ENCODE measurements at places on chromosomes 3 and 15.

- DNase-seq: no peak
These were observed 34.3 kb downstream of the IRAK2 start for GRCh38 chr3:10198761-10199649.

GRCh38 chr3:33437556-33438283 lies 2.5 kb downstream of the UBP1 start:
- DNase-seq: no peak

GRCh38 chr3:61768284-61769037 lies 207.1 kb downstream of the PTPRG start:
- peak; percentile 23 for DNase-seq

GRCh38 chr15:70376929-70377691 lies 279.4 kb upstream of the TLE3 start:
- DNase-seq: peak; percentile 38

- DNase-seq: no peak
These were observed 682 bp downstream of the ITPKA start for GRCh38 chr15:41494190-41494921.

GRCh38 chr3:173793963-173794362 lies 396.4 kb downstream of the NLGN1 start:
- DNase-seq: no peak

- DNase-seq: no peak
These were observed 12.1 kb downstream of the TMPRSS7 start for GRCh38 chr3:112046599-112046998.

- no peak for DNase-seq
These were observed 32.8 kb downstream of the CACNA2D2 start for GRCh38 chr3:50470658-50471057.

- DNase-seq: peak; percentile 89
These were observed 140.5 kb upstream of the TBL1XR1 start for GRCh38 chr3:177337541-177338331.

DNA sequence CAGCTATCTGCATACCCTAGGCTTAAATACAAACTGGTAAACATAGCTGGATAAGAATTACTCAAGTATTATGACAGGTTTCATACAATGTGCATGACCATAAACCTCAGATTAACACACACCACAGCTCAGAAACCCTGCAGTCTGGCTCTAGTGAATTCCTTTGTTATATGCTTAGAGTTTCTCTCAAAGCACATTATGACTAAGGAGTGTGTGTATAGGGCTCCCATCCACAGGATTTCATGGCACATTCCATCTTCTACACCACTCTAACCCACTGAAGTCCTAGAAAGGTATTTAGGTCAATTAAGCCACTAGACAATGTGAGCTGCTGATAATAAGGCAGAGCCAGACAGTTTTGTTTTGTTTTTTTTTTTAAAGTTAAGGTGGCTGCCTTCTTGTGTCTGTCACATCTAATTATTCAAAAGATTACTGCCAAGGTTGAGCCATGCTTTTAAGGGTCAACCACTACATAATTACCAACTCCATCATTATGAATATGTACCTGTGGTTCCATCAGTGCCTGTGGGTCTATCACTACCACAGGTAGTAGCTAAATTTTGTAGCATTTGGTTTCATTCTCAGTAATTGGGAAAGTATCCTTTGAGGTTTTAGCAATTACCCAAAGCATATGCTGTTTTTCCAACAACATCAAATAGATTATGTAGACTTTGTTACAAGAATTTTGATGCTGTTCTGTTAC lies 107.0 kb downstream of the ALCAM start:
- peak; percentile 75 for DNase-seq

GRCh38 chr3:71244153-71244825 lies 339.2 kb downstream of the FOXP1 start:
- DNase-seq: no peak
